Brain (organoid and tissue), 16 donors: ENCODE measurements at places on chromosomes 16 and 17. TPM values are rescaled to one million over a fixed set of nuclear protein-coding genes. Genes with fewer than 3 reads are reported as not detected.

Gene KIF1C
- polyA plus RNA-seq = 90.7 TPM

Gene ACSM2A
- polyA plus RNA-seq = not detected

Gene APOH
- 0.58 TPM for polyA plus RNA-seq

Gene MAPT
- polyA plus RNA-seq = 154 TPM

Gene MPO
- polyA plus RNA-seq = 0.88 TPM

DNA sequence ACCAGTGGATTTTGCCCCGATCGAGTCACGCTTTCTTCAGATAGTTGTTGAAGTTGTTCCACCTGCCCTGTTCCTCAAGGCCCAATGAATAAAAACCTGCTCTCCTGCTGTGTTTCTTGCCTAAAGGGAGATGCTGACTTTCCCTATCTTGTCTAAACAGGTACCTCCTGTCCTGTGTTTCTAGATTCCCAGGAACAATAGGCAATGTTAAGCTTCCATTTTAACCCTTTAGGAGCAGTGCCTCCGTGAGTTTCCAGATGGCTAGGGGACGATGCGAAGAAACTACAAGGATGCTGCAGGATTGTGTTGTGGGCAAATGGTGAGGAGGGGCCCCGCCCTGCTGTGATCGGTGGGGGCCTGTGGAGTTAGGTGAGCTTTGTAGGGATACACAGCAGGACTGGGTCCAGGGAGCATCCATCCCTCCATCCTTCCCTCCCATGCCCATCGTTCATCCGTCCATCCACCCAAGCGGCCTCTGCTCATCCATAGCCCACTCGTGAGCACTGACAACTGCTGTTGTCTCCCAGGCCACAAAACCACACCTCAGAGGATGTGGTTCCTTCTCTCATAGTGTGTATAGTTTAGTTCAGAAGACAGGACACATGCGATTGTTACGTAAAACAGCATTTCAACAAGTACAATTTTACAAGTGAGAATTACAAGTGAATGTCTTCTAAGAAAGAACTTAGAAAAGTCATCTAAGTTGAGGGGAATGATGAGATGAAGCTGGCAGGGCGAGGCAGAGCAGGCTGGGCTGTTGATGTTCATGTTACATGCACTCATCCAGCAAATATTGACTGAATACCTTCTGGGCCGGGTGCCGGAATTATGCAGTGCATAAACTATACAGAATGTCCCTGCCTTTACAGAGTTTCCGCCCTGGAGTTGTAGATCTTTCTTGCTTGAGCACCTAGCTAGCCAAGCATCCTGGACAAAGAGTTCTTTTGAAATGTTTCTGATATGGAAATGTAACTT, 5.2 kb downstream of the ARSG start:
- DNase-seq = no peak

DNA sequence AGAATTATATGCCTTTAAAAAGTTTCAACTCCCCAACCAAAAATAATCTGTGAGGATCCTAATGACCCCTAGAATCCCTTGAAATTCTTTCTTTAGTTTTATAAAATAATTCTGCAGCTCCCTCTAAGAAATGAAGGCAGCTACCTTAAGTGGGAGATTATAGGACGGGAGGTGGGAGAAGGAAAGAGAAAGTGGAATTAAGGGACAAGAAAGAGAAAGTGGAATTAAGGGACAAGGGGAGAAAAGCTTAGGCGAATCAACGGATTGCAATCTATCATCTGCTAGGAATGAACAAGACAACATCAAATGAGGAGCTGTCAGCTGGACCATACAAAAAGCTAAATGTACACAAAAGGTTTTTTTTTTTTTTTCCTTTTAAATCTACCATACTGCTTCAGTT, 262.0 kb downstream of the ZFHX3 start:
- DNase-seq = no peak

GRCh38 chr17:43465049-43465448, 18.7 kb upstream of the DHX8 start:
- DNase-seq = no peak

- DNase-seq = no peak
Measured at GRCh38 chr17:47878203-47879027, 17.6 kb upstream of the SP2 start.

DNA sequence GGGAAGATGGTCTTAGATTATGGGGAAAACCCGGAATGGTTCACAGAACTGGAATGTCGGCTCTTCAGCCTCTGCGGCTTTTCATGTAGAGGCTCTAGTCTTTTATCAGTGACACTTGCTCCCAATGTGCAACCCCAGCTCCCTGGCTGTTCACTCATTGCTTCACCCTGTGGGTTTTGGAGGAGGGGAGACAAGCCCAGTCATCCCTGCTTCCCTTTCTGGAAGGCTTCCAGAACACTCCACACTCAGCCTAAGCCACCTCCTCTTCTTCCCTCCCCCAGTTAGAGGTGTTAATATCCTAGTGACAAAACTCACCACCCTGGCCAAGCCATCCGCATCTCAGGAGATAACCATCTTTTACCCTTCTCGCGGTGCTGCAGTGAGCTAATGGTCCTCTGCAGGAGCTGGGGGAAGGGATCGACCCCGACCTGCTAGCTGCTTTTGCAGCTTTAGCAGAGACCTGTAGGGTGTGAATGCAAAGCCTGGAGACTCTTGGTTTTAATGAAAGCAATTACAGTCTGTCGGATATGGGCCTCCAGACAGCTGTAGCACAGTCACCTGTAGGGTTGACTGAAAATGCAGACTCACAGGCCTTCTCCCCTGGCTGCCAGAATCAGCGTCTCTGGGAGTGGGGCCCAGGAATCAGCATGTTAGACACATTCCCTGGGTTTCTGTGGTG, 24.3 kb upstream of the LASP1NB start:
- DNase-seq = no peak

DNA sequence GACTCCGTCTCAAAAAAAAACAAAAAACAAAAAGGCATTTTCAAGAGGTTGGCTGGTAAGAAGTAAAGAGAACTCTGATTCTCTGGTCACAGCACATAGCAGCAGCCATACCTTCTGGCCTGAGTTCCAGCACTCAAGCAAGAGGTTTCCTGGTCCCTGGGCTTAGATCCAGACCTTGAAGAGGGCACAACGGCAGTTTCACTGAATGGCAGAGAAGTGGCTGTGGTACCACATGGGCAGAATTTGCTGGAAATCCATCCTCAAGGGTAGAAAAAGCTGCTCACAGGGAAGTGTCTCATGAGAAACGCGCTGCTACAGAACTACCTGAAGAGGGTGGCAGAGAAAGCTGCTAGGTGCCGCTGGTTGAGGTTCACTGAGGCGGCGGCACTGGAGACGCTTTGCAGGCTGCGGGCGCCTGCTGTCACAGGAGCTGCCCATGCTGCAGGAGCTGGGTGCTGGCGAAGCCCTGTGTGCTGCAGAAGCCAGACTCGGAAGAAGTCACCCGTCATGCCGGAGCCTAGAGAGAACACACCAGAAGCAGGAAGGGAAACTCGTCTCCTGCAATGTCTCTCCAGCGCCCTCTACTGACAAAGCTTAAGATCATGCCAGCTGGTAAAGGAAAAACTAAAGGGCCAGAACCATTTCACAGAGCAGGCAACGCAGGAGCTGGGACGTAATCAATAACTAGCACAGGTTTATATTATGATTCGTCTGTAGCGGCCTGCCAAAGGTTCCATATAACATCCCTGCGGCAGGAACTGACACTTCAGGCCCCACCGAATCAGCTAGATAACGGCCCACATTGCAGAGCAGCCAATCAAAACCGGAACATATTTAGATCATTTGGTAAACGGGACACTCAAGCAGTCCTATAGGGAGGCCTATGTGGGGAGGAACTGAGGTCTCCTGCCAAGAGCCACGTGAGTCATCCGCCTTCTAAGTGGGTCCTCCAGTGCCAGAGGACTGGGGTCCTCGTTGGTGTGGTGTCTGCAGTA, 5.4 kb upstream of the ZNF213 start:
- peak; percentile 83 for DNase-seq

- no peak for DNase-seq
Measured at GRCh38 chr16:31467151-31467773, 4.7 kb upstream of the TGFB1I1 start.

DNA sequence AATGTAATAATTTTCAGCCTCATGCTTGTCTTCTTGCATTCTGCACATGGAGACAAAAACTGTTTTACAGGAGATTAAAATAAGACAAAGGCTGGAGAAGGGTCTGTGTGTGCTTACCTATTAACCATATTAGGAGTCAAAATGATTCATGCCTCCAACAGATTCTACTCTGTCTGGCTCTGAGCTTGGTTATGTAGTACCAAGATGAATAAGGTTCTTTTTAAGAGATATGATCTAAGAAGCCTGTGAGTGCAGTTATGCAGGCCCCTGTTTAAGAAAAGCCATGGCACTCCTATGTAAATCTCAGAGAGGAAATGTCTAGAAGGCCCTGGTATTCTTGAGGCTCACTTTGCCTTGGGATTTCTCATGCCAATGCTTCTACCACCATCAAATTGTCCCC, 486.6 kb upstream of the CDH11 start:
- DNase-seq = no peak

GRCh38 chr17:8125154-8125946, 1.4 kb upstream of the HES7 start:
- DNase-seq = peak; percentile 94

GRCh38 chr17:44777394-44778348, 18.9 kb downstream of the ADAM11 start:
- DNase-seq = no peak

- no peak for DNase-seq
Measured at GRCh38 chr16:15482068-15482747, 47.8 kb downstream of the BMERB1 start.

DNA sequence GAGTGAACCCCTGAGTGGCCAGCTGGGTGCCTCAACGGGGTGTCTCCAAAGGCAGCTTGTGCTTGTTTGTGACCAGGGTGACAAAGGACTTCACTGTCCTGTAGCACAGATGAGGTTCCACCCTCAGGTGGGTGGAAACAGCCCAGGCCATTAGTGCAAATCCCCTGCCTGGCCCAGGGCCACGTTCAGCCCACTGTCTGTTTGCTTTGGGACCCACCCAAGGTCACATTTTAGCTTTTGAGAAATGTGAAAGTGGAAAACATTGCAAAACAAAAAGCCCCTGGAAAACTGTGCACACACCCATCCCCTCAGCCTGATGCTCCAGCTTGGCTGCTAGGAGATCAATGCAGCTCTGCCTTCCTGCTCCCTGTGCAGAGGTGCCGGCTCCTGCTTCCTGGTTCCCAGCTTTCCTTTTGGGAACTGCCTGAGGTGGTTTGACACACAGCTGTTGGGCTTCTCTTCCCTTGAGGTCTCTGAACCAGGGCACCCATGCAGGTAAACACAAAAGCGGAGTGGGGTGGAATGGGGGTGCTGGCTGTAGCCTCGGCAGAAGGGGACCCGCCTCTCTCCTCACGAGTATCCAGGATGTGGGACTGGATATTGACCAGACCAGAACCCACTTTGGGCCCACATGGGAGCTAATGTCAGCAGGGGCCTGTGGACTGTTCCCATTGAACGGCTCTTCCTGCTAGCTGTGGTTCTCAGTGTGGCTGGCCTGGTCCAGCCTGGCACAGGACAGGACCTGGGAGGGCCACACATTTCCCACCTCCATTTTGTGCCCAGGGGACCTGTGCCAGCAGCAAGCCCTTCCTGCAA, 7.9 kb upstream of the SPHK1 start:
- no peak for DNase-seq

DNA sequence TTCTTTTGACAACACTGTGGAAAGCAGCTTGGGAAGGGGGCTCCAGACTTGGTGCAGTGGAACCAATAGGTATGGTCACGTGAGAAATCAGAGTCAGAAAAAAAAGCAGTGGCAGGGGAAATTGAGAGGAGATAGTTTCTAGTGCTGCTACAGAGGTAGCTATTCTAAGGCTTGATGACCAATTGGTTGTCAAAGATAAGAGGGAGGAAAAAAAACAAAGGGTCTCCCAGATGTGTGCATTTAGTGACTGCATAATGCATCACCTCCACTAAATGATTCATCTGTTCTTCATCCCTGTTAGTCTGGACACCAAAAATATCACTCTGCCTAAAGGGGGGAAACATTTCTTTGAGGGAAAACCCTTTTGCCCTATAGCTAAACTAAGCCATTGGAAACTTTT, 56.5 kb downstream of the PIGL start:
- no peak for DNase-seq

- DNase-seq = peak; percentile 47
Measured at GRCh38 chr17:15261258-15261801, 3.8 kb downstream of the PMP22 start.

DNA sequence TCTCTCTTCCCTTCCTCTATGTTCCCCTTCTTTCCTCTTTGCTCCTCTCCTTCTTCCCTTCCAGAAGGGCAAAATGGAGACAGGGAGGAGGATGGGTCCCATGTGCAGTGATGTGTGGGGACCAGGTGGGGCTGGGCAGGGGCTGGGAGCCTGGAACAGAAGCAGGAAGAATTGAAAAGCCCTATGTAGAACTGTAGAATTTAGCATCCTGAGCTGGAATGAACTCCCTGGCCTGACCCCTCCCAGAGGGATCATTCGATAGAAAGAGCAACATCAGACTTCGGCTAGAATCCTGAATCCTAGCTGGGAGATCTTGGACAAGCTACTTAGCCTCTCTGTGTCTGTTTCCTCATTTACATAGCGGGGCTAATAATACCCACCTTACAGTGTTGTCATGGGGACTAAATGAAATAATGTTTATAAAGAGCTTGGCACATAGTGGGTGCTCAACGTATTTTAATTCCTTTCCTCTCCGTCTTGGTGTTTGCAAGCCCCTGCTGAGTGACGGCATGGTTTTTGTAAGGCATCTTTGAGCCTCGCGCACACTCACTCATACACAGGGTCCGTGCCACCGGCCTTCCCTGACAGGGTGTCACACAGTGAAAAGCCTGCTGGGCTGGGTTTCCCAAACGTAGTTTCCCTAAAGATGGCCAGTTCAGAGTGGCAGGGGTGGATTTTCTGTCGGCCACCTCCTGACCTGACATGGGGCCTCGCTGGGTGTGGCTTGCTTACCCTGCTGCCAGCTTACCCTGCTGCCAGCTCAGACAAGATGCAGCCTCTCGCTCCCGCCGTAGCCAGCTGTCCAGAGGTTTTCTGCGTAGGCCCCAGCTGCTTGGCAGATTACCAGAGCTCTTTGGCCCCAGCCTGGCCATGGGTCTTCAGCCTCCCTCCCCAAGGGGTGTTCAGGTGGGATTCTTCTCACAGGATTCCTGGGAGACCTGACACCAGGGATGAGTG, 6.1 kb upstream of the ARHGAP23 start:
- peak; percentile 31 for DNase-seq

DNA sequence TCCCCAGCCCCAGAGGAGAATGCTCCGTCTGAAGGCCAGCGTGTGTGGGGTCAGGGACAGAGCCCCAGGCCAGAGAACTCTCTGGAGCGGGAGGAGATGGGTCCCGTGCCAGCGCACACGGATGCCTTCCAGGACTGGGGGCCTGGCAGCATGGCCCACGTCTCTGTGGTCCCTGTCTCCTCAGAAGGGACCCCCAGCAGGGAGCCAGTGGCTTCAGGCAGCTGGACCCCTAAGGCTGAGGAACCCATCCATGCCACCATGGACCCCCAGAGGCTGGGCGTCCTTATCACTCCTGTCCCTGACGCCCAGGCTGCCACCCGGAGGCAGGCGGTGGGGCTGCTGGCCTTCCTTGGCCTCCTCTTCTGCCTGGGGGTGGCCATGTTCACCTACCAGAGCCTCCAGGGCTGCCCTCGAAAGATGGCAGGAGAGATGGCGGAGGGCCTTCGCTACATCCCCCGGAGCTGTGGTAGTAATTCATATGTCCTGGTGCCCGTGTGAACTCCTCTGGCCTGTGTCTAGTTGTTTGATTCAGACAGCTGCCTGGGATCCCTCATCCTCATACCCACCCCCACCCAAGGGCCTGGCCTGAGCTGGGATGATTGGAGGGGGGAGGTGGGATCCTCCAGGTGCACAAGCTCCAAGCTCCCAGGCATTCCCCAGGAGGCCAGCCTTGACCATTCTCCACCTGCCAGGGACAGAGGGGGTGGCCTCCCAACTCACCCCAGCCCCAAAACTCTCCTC, 10.4 kb downstream of the CX3CL1 start:
- DNase-seq = no peak

GRCh38 chr16:69190598-69190997, 3.6 kb downstream of the SNTB2 start:
- DNase-seq = no peak
